ENCODE measurements at places on chromosomes 3 and 15. TPM values are rescaled to one million over a fixed set of nuclear protein-coding genes. Genes with fewer than 3 reads are reported as not detected.
A peak's percentile ranks its signal among the peaks of the same experiment; 100 is the strongest.

The CCDC9B gene
- 4.6 TPM for total RNA-seq

DNA sequence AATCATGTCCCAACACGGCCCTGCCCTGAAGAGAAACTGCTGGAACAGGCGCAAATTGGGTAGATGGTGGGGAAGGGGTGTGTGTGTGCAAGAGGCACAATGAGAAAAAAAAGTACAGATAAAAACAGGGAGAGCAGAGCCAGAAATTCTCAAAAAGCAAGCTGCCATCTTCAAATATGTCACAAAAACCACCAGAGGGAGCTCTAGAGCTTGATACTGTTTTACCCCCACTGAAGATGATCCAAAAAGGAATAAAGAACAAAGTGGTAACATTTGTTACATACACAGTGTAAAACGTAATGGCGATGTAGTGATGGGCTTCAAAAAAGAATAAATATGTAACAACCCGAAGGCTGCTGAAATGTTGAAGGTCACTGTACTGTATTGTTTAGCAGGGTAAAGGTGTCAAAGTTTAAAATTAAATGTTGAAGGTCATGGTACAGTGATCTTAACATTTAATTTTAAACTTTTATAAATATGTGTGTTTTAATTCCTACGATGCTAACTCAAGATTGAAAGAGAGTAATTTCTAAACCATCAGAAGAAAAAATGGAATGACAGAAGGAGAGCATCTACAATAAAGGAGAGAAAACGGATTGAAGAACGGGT lies 6.0 kb downstream of the SNRPA1 start:
- no peak for DNase-seq

- no peak for DNase-seq
Observed at GRCh38 chr3:190016966-190017365, 103.7 kb downstream of the P3H2 start.

The APH1B gene
- total RNA-seq, result 20.7 TPM

GRCh38 chr3:147881933-147882332 lies 472.8 kb downstream of the ZIC1 start:
- no peak for DNase-seq

GRCh38 chr3:123370819-123371218 lies 78.1 kb downstream of the ADCY5 start:
- DNase-seq, result no peak

The SLC51A gene
- not detected for total RNA-seq

- DNase-seq, result no peak
Observed at GRCh38 chr15:34892963-34893591, 76.5 kb downstream of the AQR start.

- no peak for DNase-seq
Observed at GRCh38 chr3:22935040-22935439, 268.1 kb upstream of the UBE2E2 start.

The HTR3E gene
- total RNA-seq, result not detected

GRCh38 chr3:174857301-174857700 lies 1.8 kb upstream of the NAALADL2 start:
- no peak for DNase-seq

- no peak for DNase-seq
Observed at GRCh38 chr3:68136411-68136810, 482.0 kb upstream of the SUCLG2 start.

GRCh38 chr3:169811631-169812331 lies 889 bp upstream of the LRRIQ4 start:
- peak; percentile 13 for DNase-seq

GRCh38 chr3:54307566-54308180 lies 185.3 kb downstream of the CACNA2D3 start:
- DNase-seq, result peak; percentile 76

The GOLGA8G gene
- total RNA-seq, result 0.16 TPM

DNA sequence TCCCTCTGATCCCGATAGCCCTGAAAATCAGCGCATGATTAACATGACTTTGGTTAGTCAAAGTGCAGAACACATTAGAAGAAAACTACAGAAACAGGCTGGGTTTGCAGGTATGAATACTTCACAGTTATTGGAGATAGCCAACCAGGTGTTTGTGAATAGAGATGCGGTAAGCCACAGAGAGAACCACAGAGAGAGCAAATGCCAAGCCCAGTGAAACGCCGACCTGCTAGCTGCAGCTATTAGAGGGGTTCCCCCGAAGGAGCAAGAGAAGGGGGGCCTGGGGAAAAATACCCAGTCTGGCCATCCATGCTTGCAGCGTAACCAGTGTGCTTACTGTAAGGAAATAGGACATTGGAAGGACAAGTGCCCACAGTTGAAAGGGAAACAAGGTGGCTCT lies 523.9 kb upstream of the CNTN3 start:
- DNase-seq, result no peak

- DNase-seq, result no peak
Observed at GRCh38 chr15:100526027-100526481, 2.7 kb downstream of the CERS3 start.

DNA sequence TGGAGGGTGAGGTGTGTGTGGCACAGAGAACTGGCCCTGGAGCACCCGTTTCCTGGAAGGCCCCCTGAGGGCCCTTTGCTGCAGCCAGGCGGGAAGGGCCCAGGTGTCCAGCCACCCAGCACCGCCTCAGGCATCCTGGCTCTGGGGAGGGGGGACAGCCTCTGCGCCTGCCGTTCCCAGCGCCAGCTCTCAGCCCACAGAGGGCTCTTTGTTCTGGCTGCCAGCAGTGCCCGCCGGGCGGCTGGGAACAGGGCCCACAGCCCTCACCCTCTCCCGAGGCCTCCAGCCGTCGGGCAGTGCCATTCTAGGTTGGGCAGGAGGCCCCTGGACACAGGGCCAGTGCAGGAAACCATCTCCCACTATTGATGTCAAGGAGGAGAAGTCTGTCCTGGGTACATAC lies 8.3 kb downstream of the SLC38A3 start:
- DNase-seq, result no peak

All from H4 (cell line).